ENCODE measurements at places on chromosomes 3 and 15. TPM values are rescaled to one million over a fixed set of nuclear protein-coding genes. Genes with fewer than 3 reads are reported as not detected.

ZPLD1 gene
- not detected for total RNA-seq

RNU5B-1 gene
- total RNA-seq: 21.6 TPM

LIPH gene
- 38.0 TPM for total RNA-seq

ABTB1 gene
- total RNA-seq: 47.5 TPM

ARGFX gene
- not detected for total RNA-seq

CACNA2D3 gene
- total RNA-seq: 7.3 TPM

LDHAL6B gene
- total RNA-seq: not detected

GRCh38 chr3:120775411-120775810 lies 32.9 kb downstream of the GTF2E1 start:
- DNase-seq: no peak
- H3K36me3 ChIP-seq: peaks cover 26% of the 10 kb centered on the region
- H3K27ac ChIP-seq: no peak overlapping the region
- H3K27me3 ChIP-seq: no peaks in the 10 kb centered on the region
- H3K4me1 ChIP-seq: no peaks in the 10 kb centered on the region
- no peak overlapping the region for H3K4me3 ChIP-seq

- H3K36me3 ChIP-seq: no peaks in the 10 kb centered on the region
- no peaks in the 10 kb centered on the region for H3K4me1 ChIP-seq
- H3K27me3 ChIP-seq: no peaks in the 10 kb centered on the region
- DNase-seq: no peak
Observed at GRCh38 chr3:117439812-117440211, 730.2 kb downstream of the TUSC7 start.

DNA sequence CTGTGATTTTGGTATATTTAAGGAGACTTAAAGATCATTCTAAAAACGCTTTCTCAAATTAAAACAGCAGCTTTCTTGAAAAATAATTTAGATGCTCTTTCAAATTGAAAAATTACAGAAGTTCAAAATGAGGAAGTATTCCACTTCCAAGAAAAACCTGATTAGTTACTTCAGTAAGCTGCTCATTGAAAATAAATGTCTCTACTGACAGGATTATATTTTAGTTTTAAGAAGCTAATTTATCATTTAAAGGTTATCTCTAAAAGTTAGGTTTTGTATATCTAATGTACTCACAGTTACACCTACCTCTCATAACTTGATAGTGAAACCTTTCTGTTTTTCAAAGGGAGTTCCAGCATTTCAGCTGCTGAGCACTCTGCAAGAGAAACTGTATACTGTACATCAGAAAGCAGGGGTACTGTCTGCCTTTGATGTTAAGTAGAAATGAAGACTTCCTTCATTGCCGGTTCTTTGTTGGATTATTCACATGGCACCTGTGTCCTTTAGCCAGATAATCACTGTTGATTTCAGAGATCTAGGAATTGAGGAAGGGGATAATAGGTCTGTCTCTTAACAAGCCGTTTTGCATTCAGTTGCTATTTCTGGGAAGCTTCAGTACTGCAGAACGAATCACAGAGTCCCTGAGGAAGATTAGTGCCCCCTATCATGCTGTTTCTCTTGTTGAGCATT lies 161.6 kb downstream of the TCF12 start:
- H3K4me3 ChIP-seq: no peak overlapping the region
- peaks cover 8% of the 10 kb centered on the region for H3K4me1 ChIP-seq
- no peaks in the 10 kb centered on the region for H3K27me3 ChIP-seq
- H3K36me3 ChIP-seq: no peaks in the 10 kb centered on the region
- no peak for DNase-seq

DNA sequence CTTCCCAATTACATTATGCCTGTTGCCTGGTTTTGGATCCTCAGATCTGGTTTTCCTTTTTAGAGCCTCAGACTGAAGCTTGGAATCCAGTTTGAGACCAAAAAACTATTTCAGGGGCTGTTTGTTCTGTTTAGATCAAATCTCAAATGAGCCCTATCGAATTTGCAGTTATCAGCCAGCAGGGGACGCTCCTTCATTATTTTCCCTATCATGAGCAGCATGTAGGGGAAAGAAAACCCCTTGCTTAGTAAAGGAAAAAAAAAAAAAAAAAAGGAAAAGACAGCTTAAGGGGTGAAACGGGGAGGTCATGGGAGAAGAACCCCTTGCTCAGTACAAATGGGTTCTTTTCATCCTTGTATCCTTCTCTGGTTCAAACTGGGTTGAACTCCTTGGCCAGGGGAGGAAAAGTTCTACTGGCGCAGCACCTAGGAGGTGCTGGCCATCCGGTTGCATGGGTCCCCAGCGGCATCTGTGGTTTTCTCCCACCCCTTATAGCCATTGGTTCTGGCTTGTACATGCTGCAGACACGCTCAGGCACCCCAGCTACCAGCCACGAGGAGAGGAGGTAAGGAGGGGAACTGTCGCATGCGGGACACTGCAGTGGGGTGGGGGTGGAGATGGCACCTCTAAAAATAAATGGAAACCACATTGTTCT lies 1375.1 kb upstream of the ALCAM start:
- no peak overlapping the region for H3K27ac ChIP-seq
- no peak overlapping the region for H3K4me3 ChIP-seq
- no peaks in the 10 kb centered on the region for H3K36me3 ChIP-seq
- H3K27me3 ChIP-seq: no peaks in the 10 kb centered on the region
- no peaks in the 10 kb centered on the region for H3K4me1 ChIP-seq
- no peak for DNase-seq

DNA sequence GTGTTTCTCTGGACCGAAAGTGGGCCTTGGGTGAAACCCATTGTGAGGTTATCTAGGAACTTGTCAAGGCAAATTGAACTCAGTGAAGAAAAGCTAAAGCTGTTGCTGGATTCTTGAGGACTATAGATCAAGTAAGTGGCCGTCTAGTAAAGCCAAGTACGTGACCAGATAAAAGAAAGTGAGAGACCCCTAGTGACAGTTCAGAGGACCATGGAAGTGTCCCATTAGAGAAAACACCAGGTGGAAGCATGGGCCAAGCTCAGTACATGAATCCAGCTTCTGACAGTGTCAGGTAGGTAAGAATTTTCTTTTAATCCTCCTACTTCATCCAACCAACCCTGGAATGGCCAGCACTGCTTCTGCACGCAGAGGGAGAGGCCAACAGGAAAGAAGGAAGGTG lies 349.3 kb upstream of the RGMA start:
- no peak overlapping the region for H3K4me3 ChIP-seq
- H3K27me3 ChIP-seq: peaks cover 6% of the 10 kb centered on the region
- no peaks in the 10 kb centered on the region for H3K4me1 ChIP-seq
- no peak overlapping the region for H3K27ac ChIP-seq
- no peaks in the 10 kb centered on the region for H3K36me3 ChIP-seq

DNA sequence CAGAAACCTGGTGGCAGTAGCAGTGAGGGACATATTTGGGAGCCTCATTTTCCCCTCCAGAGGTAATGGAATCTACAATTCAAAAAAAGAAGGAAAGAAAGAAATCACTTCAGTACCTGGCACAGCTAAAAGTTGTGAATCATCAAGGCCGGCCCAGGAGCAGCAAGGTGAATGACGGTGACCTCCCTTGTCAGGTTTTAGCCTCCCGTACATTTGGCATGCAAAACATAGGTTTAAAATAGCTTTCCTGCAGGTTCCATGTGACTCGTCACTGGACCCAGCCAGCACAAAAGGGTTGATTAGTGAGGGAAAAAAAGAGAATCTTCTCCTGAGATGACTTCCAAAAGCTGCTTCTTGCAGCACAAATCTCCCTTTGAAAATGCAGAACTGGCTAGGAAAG lies 394.2 kb downstream of the LSAMP start:
- H3K27me3 ChIP-seq: no peaks in the 10 kb centered on the region
- no peaks in the 10 kb centered on the region for H3K36me3 ChIP-seq
- no peak for DNase-seq
- H3K4me3 ChIP-seq: no peak overlapping the region
- H3K4me1 ChIP-seq: no peaks in the 10 kb centered on the region

- no peaks in the 10 kb centered on the region for H3K27me3 ChIP-seq
- no peak overlapping the region for H3K27ac ChIP-seq
- no peak overlapping the region for H3K4me3 ChIP-seq
- H3K36me3 ChIP-seq: no peaks in the 10 kb centered on the region
- no peak for DNase-seq
- H3K4me1 ChIP-seq: no peaks in the 10 kb centered on the region
Observed at GRCh38 chr3:17891139-17891856, 148.9 kb upstream of the TBC1D5 start.

- H3K27me3 ChIP-seq: no peaks in the 10 kb centered on the region
- no peak for DNase-seq
Observed at GRCh38 chr15:99651023-99651807, 82.0 kb downstream of the LYSMD4 start.

GRCh38 chr3:128080323-128081080 lies 28.3 kb downstream of the SEC61A1 start:
- no peaks in the 10 kb centered on the region for H3K27me3 ChIP-seq
- H3K27ac ChIP-seq: no peak overlapping the region
- no peak overlapping the region for H3K4me3 ChIP-seq
- DNase-seq: no peak
- H3K36me3 ChIP-seq: no peaks in the 10 kb centered on the region

DNA sequence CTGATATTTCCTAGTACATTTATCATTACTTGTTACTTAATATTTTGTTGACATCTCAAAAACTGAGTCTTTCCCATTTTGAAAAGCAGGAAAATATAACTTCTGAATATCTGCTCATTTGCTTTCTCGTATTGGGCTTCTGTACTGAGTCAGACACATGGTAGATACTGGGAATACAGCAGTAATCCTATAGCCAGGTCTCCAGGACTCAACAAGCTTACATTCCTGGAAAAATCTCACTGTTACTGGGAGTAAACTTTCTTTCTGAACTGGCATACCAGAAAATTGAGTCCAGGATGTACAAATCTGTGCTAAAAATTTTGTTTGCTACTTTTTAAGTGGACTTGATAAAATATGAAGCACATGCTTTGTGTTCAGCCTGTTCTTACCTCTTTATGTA lies 240.4 kb downstream of the RBMS3 start:
- no peak overlapping the region for H3K27ac ChIP-seq
- H3K4me1 ChIP-seq: peaks cover 38% of the 10 kb centered on the region
- no peaks in the 10 kb centered on the region for H3K36me3 ChIP-seq
- DNase-seq: no peak
- no peaks in the 10 kb centered on the region for H3K27me3 ChIP-seq
- no peak overlapping the region for H3K4me3 ChIP-seq

DNA sequence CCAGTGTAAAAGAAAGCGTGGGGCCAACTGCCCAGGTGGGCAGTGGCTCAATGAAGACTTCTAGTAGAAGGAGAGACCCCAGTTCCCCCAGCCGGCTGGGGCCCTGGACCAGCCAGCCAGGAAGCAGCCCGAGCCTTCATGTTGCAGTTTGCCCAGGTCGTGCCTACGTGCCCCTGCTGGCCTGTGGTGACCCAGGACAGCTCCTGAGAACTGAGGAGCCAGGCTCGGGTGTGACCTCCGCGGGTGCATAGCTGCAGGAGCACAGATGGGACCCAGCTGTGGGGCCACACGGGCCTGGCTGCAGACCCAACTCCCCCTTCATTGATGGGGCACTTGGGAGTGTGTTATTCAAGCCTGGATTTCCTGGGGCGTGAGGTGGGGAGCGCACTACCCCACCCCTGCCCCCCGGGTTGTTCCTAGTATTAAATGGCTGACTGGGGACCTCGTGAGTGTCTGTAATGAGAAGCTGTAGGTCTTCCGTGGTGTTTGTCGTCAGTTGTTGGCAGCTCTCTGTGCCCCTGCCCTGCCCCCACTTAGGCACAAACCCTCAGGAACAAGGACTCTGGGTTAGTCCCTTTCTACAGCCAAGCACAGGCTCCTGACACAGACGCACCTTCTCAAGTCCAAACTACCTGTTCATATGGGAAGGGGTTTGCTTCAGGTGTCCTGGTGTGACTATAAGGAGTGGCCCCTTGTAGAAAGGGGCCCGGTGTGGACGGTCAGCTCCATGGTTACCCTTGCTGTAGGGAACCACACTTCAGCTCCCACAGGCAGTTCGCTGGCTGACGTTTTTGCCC lies 39.1 kb downstream of the IDH2 start:
- H3K27ac ChIP-seq: peak overlapping the region; percentile 87
- peaks cover 80% of the 10 kb centered on the region for H3K4me1 ChIP-seq
- no peak for DNase-seq
- H3K4me3 ChIP-seq: no peak overlapping the region
- no peaks in the 10 kb centered on the region for H3K27me3 ChIP-seq
- peaks cover 8% of the 10 kb centered on the region for H3K36me3 ChIP-seq

- DNase-seq: no peak
- H3K27me3 ChIP-seq: no peaks in the 10 kb centered on the region
- no peak overlapping the region for H3K27ac ChIP-seq
- no peaks in the 10 kb centered on the region for H3K4me1 ChIP-seq
- no peak overlapping the region for H3K4me3 ChIP-seq
Observed at GRCh38 chr3:14153663-14154062, 24.7 kb downstream of the XPC start.

DNA sequence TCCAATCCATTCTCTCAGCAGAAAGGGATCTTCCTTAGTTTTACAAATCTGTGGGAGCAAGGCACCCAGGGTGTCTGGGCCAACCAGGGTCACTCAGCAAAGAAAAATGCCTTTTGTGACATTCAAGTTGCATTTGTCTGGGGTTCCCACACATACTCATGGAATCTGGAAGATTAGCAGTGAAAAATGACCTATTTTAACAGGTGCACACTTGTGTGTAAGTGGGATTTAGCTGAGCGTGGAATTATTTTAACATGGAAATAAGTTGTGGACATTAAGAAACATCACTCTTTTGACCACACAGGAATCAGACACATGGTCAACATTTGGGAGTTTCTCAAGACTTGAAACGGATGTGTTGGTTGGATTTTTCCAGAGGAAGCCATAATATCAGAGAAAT lies 234.9 kb downstream of the OPA1 start:
- H3K27me3 ChIP-seq: no peaks in the 10 kb centered on the region
- no peaks in the 10 kb centered on the region for H3K36me3 ChIP-seq
- H3K4me3 ChIP-seq: no peak overlapping the region
- no peak for DNase-seq
- H3K27ac ChIP-seq: no peak overlapping the region
